ENCODE measurements at places on chromosomes 7 and 10. TPM values are rescaled to one million over a fixed set of nuclear protein-coding genes. Genes with fewer than 3 reads are reported as not detected.

- DNase-seq, result no peak
These were observed 89.8 kb downstream of the CREM start for GRCh38 chr10:35216303-35216905.

DNA sequence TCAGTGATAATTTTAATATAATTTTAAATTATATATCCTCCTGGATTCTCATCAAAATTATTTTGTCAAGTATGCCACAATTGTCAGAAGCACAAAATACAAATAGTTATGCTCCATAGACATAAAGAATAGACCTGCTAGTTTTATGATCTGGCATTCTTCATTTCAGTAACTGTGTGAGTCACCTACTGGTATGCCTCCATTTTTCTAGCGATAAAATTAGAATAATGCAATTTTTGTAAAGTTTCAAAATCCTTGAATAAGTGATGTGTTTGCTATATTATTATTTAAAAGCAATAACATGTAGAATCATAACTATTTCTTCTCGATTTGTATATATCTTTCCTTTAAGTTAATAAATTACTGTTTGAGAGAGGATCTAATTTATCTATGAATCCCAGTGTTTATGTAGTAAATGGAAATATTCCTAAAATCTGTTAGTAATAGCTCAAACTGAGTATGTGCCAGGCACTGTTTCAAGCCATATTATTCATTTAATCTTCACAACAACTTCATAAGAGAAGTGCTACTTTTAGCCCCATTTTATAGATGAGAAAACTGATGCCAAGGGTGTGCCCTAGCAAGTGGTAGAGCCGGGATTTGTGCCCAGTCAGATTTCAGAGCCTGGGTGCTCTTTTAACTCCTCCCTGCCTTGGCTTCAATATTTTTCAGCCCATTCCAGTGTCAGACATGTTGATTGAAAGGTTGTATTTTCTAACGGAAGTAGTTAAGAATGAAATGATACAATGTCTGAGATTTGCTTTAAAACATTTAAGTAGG is 38.4 kb downstream of the NET1 start:
- no peak for DNase-seq

DNA sequence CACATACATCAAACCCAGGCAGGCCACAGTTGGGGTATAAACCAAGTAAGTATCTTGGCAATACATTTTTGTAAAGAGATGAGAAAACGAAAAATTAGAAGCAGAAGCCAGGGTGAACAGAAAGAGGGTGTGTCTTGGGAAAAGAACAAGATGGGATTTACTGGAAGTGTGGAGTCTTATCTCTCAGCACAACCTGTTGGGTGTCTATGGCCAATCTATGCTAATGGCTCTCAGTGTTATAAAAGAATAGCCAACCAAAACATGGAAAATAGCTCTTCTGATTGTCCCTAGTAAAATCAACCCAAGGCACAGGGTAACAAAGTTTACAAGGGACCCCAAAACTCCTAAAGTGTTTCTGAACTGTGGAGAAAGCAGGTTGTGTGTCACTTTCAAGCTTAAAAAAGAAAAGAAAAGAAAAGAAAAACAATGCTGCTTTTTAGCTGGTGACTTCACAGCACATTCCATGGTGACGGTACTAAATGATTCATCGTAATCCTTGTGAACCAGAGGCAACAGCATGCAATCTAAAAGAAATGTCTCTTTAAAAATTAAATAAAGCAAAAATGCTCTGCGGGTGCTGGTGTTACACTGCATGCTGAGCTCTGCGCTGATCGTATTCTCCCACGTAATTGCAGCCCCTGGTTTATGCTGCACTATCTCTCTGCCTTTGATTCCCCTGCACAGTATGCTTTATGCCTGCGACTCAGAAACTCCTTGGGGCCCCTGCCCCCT is 100.8 kb downstream of the C10orf90 start:
- DNase-seq, result no peak

- DNase-seq, result no peak
These were observed 553.3 kb upstream of the FZD8 start for GRCh38 chr10:36195364-36195763.

- no peak for DNase-seq
These were observed 162.1 kb downstream of the CHN2 start for GRCh38 chr7:29356631-29357030.

GRCh38 chr7:20913853-20914252 is 127.2 kb upstream of the SP8 start:
- no peak for DNase-seq

GRCh38 chr10:104209575-104210198 is 22.5 kb downstream of the CFAP43 start:
- no peak for DNase-seq

DNA sequence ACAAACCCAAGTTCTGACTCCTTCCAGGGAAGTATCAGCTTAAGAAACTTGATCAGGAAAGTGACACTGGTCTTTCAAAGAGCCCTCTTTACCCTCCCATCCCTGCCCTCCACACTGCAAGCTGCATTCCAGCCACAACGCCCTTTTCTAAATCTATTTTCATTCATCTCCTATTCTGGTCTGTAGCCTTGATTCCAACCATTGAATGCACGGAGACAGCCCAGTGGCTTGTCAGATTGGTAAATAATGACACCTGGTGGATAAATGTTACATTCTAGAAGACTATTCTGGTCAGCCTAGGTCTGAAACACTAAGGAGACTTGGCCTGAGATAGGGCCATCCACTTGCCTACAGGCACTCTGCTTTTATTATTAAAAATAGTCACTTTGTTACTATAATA is 20.9 kb downstream of the MORN4 start:
- DNase-seq, result no peak

DNA sequence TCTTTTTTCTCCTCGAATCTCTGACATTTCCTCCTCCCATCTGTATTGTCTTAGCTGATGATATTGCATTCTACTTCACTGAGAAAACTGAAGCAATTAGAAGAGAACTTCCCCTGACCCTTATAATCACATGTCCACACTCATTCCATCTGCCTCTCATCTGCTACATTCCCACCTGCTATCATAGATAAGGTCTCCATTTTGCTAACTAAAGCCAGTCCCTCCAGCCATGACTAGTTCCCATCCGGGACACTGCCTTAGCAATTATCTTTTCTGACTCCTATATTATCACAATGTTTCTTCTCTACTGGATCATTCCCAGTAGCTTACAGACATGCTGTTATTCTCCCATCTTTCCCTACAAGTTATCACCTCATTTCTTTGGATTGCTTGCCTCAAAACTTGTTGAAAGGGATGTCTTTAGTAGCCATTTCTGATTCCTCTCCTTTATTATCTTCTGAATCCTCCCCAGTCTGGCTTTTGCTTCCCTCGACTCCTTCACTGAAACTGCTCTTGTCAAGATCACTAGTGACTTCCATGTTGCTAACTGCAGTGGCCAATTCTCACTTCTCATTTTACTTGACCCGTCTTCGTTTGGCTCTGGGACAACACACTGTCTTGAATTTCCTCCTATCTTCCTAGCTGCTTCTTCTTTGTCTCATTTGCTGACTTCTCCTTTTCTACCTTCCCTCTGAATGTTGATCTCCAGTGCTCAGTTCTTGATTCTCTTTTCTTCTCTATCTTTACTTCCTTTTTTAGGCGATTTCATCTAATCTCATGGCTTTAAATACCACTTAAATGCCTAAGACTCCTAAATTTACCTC is 35.9 kb downstream of the FZD1 start:
- no peak for DNase-seq

DNA sequence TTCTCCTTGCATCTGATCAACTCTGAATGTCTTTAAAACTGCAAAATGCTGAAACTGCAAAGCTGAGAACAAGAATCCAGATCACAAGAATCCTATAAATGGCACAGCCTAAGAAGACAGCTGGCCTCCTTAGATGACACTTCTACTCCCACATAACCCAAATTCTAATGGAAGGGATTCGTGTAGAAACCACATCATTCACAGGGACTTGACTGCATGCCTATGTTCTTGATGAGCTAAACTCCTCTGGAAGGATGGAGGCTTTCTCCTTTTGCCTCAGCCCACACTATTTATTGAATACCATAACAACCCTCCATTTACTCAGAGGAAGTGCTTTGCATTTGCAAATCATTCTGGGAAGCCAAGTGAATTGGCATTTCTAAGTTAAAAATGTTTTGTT is 252.5 kb upstream of the VWC2 start:
- DNase-seq, result no peak

DNA sequence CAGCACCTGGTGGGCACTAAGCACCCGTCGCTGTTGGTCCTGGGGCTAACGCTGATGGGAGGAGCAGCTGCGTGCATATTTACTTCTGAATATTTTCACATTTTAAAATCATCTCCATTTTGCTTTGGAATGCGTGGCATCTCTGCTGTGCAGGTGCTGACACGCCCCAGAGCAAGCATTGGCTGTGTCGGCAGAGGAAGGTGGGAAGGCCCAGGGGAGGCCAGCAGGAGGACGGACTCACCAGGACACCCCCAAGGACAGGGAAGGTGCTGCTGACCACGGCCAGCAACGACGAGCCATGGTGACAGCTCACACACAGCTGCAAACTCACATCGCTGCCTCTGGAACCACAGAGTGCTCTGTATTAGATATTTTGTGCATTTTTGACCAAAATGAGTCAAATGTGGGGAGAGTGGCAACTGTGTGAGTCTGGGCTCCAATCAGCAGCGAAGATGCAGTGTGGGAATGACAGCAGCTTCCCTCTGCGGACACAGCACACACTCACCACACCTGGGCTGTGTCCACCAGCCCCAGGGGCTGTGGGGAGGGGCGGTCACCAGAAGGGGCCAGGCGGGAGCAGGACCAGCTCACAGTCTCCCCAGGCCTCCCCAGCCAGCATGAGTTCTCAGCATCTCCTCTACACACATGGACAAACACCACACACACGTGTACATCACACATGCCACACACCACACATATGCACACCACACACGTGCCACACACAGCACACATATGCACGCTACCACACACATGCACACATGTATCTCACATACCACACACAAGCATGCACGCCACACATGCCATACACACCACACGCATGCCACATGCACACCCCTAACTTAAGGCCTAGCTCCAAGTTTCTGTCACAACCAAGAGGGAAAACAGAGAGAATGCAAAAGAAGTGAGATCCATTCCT is 58.2 kb downstream of the PTPRN2 start:
- no peak for DNase-seq

DNA sequence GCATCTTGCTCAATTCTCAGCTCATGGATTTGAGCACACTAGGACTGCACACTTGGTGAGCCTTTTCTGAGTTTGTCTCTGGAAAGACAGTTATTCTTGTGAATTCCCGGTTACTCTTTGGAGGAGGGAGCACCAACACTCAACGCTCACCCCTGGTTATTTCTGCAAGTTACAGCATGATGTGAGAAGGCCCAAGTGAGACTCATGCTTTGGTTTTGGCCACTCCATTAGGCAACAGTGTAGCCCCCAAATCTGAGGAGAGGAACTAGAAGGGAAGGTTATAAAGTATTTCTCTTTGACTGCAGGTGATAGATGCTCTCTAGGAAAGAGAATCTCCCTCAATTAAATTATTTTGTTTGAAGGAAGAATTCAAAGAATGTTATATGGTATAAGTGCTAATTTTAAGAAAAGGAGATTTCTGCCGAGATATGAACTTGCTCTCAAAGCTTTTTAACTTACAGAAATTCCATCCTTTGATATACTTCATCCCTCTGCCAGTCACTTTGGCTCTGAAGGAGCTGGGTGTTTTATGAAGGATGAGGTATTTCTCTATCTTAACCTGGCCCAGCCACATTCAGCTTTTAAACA is 183.4 kb downstream of the WNT2 start:
- no peak for DNase-seq

GRCh38 chr10:86671985-86672710 is 3.8 kb downstream of the LDB3 start:
- DNase-seq, result no peak

DNA sequence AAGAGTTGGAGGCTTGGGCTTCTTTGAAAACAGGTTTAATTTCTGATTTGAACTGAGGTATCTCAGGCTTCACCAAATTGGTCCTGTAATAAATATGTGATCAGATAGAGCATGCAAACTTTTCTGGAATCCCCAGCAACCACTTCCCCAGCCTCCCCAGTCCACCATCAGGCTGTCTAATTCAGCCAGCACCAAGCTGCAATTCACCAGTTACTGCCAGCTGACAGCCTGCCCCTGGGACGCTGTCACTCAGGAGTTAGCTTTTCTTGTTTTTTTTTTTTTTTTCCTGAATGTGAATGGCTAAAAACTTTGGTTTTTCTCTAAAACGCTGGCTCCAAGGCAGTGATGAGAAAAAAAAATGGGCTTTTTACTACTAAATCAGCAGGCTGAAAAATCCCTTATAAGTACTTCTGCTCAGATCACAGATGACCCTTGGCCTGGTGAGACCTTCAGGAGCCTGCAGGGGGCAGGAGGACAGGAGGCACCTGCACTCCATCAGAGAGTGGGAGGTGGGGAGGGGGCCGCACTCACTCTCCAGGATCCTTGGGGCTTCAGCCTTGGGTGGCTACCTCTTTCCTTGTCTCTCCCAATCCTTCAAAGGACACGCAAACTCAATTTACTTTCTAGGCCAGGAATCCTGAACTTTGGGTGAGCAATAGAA is 349.4 kb downstream of the GATA3 start:
- no peak for DNase-seq

- no peak for DNase-seq
These were observed 86.1 kb downstream of the VOPP1 start for GRCh38 chr7:55486192-55486590.

- DNase-seq, result no peak
These were observed 61.4 kb downstream of the BICC1 start for GRCh38 chr10:58574058-58574457.

- DNase-seq, result no peak
These were observed 1.0 kb upstream of the BMPR1A start for GRCh38 chr10:86755454-86755739.

DNA sequence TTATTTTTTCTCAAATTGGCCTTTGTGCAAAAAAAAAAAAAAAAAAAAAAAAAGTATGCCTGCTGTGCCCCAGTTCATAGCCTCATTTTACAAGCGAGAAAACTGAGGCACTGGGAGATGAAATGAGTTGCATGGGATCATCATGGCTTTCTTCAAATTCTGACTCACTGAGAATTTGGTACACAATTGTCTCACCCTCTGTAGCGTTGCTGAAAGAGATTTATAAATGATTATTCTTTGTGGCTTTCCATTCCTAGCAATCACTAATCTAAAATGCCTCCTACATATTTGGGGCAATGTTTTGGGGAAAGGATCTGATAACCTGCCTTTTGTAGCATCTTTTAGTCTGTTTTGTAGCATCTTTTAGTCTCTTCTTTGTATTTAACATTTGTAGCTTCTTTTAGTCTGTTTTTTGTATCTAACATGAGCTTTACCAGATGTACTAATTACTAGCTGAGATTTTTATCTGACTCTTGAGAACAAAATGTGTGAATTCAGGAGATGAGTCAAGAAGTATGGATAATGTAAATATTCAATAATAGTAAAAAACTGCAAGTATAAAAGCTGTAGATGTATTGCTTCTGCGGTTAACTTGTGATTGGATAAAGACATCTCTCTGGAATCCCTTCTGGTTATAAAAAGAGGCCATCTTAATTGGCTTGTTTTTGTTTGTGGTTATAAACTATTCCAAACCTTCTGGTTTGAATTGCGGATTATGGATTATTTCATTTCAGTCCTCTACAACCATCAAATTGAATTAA is 161.4 kb downstream of the ARID5B start:
- no peak for DNase-seq

COL26A1 gene
- total RNA-seq, result 128 TPM

UNCX gene
- total RNA-seq, result not detected

STAG3 gene
- 1.0 TPM for total RNA-seq

AOAH gene
- not detected for total RNA-seq

CALML5 gene
- not detected for total RNA-seq

NME8 gene
- total RNA-seq, result not detected

SDHAF3 gene
- 10.0 TPM for total RNA-seq

RBP3 gene
- total RNA-seq, result not detected

AIMP2 gene
- 47.7 TPM for total RNA-seq

TMEM72 gene
- not detected for total RNA-seq

PCGF6 gene
- 12.3 TPM for total RNA-seq

PRPS1L1 gene
- total RNA-seq, result not detected

All from osteocyte (in vitro differentiated cells).